ENCODE measurements at places on chromosomes 7 and 10. TPM values are rescaled to one million over a fixed set of nuclear protein-coding genes. Genes with fewer than 3 reads are reported as not detected.

TAS2R4 gene
- total RNA-seq: 2.2 TPM

HYAL4 gene
- not detected for total RNA-seq

PRKRIP1 gene
- total RNA-seq: 30.1 TPM

PRDX3 gene
- total RNA-seq: 76.7 TPM

ASB4 gene
- not detected for total RNA-seq

LEP gene
- total RNA-seq: not detected

TMEM140 gene
- total RNA-seq: not detected

BAG3 gene
- 41.0 TPM for total RNA-seq

FAM25G gene
- total RNA-seq: not detected

DNA sequence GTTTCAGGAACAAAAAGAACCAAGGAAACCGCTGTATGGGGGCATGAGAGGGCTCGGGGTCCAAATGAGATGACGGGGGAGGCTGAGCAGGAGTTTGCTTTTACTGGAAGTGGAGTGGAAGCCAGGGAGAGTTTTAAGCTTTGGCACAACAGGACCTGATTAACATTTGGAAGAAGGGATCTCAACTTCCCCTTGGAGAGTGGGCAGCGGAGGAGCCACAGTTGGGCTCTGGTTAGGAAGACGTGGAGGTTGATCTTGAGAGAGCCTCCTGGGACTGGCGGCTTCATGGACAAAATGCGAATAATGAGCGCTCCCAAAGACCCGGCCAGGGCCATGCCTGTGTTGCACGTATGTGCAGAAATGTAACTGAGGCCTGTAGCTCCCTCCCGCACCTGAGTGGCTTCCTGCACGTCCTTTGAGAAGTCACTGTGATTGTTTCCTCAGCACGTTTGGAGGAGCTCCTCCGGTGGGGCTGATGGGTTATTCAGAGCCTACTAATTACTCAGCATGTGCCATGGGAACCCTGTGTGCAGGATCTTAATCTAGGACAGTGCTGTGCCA lies 595.3 kb upstream of the MGMT start:
- no peaks in the 10 kb centered on the region for H3K36me3 ChIP-seq
- no peak overlapping the region for H3K4me3 ChIP-seq
- no peaks in the 10 kb centered on the region for H3K4me1 ChIP-seq
- no peaks in the 10 kb centered on the region for H3K27me3 ChIP-seq

DNA sequence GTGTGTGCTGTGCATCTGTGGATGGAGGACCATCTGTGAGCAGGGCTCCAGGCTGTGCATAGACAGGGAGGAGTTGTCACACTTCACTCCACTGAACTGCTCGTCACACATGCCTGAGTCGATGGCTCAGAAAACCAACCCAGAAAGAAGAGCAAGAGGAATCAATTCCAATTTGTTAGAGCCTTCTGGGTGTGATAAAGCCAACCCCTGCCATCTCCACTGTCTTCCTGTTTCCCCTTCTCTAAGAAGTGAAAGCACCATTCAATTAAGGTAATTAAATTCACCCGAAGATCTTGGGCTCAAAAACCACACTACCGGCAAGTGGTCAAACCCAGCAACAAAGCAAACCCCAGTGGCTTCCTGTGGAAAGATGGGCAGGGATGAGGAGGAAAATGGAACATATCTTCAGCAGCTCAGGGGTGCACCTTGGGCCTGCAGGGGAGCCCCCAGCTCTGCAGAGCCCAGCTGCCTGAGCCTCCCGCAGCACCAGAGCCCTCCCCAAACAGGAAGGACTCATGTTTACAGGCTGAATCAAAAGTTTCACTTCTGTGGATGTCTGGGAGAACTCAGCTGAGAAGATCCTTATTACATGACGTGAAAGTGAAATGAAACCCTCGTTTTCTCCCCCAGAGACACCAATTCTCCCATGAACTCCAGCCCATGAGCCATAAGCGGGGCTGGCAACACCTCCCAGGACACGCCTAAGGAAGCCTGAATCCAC lies 10.9 kb downstream of the C10orf71 start:
- H3K4me1 ChIP-seq: no peaks in the 10 kb centered on the region
- H3K27ac ChIP-seq: no peak overlapping the region
- H3K36me3 ChIP-seq: no peaks in the 10 kb centered on the region
- no peak for DNase-seq

DNA sequence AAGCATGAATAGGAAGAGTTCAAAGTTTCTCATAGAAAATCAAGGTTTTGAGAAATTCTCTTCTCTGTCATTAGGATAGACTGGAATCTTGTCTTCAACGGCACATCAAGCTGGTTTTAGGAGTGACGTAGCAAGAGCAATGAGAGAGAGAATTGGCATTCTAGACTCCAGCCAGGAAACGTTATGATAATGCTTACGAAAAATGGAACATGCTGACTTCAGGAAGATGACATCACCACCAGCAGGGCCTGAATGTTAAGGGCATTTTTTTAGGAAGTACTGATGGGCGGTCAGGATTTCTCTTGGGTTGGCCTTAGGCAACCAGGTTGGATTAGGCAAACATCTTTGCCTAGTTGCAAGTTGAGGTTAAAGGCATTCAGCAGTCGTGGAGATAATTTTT lies 213.2 kb upstream of the CTBP2 start:
- H3K4me3 ChIP-seq: no peak overlapping the region
- H3K4me1 ChIP-seq: no peaks in the 10 kb centered on the region
- DNase-seq: no peak
- no peak overlapping the region for H3K27ac ChIP-seq
